Activated naive CD4-positive, alpha-beta T cell (primary cell): ENCODE measurements at places on chromosomes 3 and 15.

- no peak for DNase-seq
Measured at GRCh38 chr15:67189326-67190051, 65.0 kb downstream of the AAGAB start.

DNA sequence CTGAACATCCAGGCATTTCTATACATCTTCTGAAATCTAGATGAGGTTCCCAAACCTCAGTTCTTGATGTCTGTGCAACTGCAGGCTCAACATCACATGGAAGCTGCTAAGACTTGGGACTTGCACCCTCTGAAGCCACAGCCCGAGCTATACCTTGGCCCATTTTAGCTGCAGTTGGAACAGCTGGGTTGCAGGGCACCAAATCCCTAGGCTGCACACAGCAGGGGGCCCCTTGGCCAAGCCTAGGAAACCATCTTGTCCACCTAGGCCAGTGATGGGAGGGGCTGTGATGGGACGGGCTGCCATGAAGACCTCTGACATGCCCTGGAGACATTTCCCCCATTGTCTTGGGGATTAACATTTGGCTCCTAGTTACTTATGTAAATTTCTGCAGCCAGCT lies 415.8 kb upstream of the SUCLG2 start:
- no peak for DNase-seq

- DNase-seq, result no peak
Measured at GRCh38 chr15:43948691-43949325, 122.0 kb downstream of the WDR76 start.

DNA sequence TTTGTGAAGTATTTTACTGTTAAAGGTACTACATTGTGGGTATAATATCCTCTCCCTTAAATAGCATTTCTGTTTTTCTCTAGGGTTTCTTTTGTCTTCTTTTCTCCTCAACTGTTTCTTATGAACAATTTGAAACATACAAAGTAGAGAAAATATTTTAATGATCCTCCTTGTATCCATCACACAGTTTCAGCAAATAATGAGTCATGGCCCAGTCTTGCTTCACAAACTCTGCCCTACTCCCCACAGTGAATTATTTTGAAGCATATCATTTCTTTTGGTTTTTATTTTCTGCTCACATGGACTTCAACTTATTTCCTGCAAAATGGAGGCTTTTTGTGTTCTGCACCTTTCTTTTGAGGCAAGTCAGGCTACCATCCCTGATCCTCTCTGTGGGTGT lies 6.1 kb upstream of the SCAANT1 start:
- no peak for DNase-seq

GRCh38 chr3:37183976-37184375 lies 9.6 kb upstream of the LRRFIP2 start:
- no peak for DNase-seq

DNA sequence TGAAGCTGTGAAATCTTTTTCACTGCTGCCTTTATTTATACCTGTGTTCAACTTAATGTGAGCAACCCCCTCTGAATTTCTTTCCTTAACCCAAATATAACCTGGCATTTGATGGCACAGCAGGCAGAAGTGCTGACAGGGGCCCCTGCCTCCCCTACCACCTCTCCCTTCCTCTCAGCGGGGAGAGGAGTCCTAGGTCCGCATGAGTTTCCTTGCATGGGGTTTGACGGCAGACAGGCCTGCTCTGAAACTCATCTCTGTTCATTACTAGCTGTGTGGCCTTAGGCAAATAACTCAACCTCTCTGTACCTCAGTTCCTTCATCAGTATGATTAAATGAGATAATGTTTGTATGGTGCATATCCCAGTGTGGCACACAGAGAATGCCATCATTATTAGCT lies 79.7 kb downstream of the SEC22A start:
- no peak for DNase-seq

- DNase-seq, result no peak
Measured at GRCh38 chr15:77815015-77815414, 182.3 kb upstream of the LINGO1 start.

DNA sequence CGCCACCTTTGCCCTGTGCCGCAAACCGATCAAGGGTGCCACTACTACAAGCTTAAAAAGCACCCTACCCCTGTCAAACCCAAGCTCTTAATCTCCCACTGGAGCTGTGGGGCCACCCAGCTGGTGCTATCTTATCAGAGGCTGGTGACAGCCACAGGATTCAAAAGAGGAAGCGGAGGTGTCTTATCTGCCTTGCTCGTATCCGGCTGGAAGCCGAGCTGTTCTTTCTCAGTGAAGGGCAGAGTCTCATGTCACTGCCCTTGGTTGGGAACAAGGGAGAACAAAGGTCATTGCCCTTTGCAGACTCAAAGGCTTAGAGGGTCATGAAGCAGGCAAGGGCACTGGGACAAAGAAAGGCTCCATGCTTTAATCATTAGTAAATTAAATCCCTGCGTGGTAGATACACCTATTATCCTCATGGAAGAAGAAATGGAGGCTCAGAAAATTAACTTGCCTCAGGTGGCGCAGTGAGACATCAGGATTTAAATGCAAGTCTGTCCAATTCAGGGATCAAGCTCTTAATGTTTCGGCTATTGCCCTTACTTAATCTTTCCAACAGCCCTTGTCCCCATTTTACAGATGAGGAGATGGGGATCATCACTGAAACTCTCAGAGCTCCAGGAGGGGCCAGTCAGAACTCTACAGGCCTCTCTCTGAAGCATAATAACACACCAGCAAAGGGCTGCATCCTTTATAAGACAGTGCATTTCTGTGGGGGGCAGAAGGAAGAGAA lies 360.0 kb upstream of the PROK2 start:
- DNase-seq, result no peak

- DNase-seq, result no peak
Measured at GRCh38 chr3:32128936-32129335, 22.5 kb downstream of the GPD1L start.

GRCh38 chr15:64191971-64192830 lies 29.4 kb upstream of the PPIB start:
- DNase-seq, result no peak

DNA sequence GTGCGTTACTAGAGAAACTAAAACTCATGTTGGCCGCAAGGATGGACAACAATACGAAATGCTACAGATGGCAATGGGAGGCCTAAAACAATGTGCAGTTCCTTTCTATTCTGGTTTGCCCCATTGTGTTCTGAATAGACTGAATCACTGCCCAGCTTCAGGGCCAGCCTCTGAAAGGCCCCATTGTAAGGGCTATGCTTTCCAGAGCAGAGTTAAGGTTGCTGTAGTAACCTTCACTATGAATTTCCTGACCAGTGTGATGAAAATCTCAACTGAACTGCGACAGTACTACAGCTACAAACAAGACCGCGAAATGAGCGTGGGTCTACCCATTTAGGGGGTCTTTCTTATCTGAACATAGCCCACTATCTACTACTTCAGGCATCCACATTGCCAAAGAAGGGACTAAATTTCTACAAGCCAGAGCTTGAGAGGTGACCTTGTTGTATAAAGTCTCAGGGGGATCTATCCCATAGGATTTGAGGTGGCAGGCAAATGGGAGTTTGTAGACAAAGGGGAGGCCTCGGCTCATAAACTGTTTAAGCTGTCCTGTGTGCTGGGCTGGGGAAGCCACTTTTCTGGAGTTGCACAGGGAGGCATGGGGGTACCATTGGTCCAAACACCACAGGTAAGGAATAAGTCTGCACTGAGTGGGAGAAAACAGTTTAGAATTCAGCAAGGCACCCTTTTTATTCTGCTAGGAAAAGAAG lies 80.1 kb downstream of the MYO1E start:
- no peak for DNase-seq

DNA sequence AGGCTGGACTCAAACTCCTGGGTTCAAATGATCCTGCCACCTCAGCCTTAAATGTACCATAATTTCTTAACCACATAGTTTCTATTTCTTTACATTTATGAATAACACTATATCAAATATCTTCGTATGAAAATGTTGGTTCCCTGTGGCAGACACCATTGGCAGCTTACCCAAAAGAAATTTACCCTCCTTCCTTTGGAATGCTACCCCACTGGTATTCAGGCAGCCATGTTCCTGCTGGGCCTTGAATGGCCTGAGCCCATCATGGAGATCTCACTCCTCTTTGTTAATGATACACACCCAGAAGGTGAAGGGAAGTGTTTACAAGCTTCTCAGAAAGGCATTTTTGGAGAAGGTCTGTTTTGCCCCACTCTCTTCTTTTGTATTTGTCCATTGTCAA lies 94.3 kb upstream of the RNF7 start:
- no peak for DNase-seq

DNA sequence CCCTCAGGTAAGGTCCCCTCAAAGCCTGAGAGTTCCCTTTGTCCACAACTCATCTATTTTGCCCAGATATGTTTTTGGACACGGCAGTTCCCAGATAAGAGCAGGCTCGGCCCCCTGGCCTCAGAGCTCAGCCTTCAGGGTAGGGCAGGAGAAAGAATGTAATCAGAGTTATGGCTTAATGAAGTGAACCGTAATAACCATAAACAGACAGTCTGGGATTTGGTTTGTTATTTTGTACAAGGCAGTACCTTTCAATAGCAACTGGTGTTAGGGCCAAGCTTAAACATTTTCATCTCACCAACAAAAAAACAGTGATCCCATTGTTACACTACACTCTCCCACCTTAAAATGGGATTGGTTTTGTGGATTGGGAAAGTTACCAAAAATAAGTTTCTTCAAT lies 12.2 kb upstream of the ALDH1A3 start:
- DNase-seq, result no peak

GRCh38 chr15:48352474-48353072 lies 21.3 kb downstream of the DUT start:
- DNase-seq, result peak; percentile 10

GRCh38 chr3:114528517-114528916 lies 234.7 kb downstream of the TIGIT start:
- no peak for DNase-seq

GRCh38 chr3:154059833-154060232 lies 61.4 kb upstream of the ARHGEF26 start:
- DNase-seq, result no peak

GRCh38 chr15:26967719-26968269 lies 3.2 kb upstream of the GABRG3 start:
- DNase-seq, result no peak

- DNase-seq, result no peak
Measured at GRCh38 chr15:52120488-52120887, 7.9 kb upstream of the BCL2L10 start.

GRCh38 chr3:174382878-174383277 lies 476.3 kb upstream of the NAALADL2 start:
- no peak for DNase-seq

DNA sequence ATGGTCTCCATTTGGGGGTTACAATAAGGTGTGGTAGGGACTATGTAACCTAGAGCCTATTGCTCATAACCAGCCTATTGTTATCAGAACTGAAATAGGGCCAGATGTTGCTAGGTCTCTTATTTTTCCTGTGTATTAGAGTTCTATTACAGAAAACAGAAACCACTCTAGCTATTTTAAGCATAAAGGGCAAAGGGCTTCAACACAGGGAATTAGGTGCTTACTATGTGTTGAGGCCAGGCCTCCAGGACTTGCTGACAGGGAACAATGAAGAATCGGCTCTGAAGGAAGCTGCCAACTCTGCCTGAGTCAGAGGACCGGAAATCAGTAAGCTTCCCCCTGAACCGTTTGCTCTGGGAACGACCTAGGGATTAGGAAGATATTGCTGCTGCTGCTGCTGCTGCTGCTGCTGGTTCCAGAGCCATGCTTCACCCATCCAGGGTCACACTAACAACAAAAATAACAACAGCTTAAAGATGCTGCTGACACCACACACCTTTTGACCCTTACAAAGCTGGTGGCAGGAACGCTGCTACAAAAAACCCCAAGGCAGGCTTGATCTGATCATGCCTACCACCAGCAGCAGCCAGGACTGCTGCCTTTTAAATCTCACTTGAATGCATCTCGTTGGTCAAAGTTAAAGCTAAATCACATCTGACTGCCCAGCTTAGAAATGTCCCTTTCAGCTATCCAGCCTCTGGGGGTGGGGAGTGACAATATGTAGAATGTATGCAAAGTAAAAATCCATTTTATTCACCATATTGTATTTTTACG lies 276.9 kb upstream of the IL12A start:
- DNase-seq, result no peak

GRCh38 chr3:74443102-74443501 lies 171.4 kb downstream of the CNTN3 start:
- no peak for DNase-seq

DNA sequence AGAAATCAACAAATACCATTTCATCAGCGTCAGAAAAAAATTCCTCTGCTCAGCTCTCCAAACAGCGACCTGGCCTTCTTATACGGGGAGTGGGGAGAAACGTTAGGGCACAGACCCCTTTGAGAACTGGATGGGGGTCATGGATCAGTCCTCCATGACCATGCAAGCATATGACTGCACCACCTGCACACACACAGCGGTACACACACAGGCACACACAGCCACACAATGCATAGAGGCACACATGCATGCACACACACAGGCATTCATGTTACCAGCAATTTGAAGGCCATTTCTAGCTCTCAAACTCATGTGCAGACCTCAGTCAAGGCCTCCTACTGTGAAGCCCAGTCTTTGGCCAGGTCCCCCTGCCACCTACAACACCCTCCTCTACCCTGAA lies 50.2 kb downstream of the SLC41A3 start:
- DNase-seq, result no peak

DNA sequence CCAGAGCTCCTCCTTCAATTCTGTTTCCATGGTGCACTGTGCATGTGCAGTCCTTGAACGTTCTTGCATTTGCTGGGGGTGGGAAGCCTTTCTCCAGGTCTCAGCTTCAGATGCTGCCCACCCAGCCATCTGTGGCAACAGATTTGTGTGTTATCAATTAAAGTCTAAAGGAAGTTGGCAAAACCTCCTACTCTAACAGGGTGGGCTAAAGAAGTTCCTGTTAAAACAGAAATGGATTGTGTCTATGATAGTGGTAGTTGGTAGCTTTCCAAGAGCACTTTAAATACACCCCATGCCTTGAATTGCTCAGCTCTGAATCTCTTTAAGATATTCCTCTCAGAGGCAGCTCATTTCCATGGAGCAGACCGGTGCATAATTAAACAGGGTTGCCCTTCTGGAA lies 488.0 kb upstream of the SUCLG2 start:
- DNase-seq, result no peak

GRCh38 chr15:97976766-97977503 lies 16.4 kb downstream of the ARRDC4 start:
- DNase-seq, result no peak
